ENCODE measurements at places on chromosomes 16 and 17. TPM values are rescaled to one million over a fixed set of nuclear protein-coding genes. Genes with fewer than 3 reads are reported as not detected.
A peak's percentile ranks its signal among the peaks of the same experiment; 100 is the strongest.

- DNase-seq = peak; percentile 8
Observed at GRCh38 chr16:31253642-31254045, 6.1 kb upstream of the ITGAM start.

- no peak for DNase-seq
Observed at GRCh38 chr16:70661534-70661917, 15.2 kb downstream of the IL34 start.

SLC13A5 gene
- not detected for total RNA-seq

- no peak for DNase-seq
Observed at GRCh38 chr16:31250782-31251384, 8.9 kb upstream of the ITGAM start.

GRCh38 chr16:47817048-47817447 lies 338.7 kb downstream of the ABCC12 start:
- no peak for DNase-seq

- no peak for DNase-seq
Observed at GRCh38 chr17:8918807-8919465, 46.6 kb downstream of the PIK3R5 start.

DNA sequence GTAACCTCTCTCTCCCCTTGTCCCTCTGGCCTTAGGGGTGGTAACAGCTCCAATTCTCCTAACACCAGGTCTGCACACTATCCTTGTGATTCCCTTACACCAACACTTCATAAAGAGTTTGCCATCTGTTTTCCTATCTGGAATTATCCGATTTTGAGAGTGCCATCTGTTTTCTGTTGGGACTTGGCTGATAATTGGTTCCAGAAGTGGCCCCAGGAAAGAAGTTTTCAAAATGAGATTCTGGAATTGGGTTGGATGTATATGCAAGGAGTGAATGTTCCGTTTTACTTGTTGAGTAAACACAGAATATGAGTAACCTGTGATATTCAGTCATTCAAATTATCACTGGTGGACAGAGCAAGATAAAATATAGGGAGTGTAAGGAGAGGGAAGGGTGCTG lies 134.1 kb upstream of the HS3ST3A1 start:
- no peak for DNase-seq

NBR1 gene
- 83.0 TPM for total RNA-seq

GRCh38 chr16:16062023-16062937 lies 112.9 kb downstream of the ABCC1 start:
- peak; percentile 18 for DNase-seq

- DNase-seq = no peak
Observed at GRCh38 chr17:31786796-31787481, 72.1 kb downstream of the COPRS start.

DNA sequence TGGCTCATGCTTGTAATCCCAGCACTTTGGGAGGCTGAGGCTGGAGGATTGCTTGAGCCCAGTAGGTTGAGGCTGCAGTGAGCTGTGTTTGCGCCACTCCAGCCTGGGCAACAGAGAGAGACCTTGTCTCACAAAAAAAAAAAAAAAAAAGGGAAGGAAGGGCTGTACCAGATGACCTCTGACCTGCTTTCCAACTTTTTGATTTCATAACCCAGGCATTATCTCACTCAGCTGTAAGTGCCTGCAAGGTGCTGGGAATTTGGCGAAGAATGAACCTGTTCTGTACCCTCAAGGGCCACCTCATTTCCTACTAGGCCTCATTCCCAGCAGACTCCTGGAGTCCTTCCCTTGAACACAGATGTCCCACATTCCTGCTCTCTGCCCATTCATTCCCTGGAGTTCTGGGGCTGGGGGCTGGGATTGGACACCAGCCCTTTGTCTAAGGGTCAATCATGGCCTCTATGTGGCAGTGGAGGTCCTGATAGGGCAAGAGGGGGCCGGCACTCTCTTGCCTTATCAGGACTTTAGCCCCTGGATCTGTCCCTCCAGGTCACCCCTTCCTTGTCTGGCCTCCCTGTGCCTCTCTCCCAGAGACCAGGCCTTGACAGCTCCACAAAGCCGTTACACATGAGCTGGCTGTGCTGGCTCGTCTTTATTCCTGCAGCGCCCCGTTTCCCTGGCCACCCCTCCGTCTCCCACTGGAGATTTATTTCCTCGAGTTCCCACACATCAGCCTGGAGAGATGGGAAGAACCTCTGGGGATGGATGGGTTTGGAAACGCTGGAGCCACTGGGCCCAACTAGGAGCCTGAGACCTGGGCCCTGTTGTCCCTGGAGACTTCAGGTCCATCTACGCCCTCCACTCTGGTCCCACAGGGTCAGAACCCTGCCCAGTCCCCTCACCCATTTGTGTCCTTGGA lies 821 bp upstream of the GFAP start:
- no peak for DNase-seq

IGSF6 gene
- 4.2 TPM for total RNA-seq

DNA sequence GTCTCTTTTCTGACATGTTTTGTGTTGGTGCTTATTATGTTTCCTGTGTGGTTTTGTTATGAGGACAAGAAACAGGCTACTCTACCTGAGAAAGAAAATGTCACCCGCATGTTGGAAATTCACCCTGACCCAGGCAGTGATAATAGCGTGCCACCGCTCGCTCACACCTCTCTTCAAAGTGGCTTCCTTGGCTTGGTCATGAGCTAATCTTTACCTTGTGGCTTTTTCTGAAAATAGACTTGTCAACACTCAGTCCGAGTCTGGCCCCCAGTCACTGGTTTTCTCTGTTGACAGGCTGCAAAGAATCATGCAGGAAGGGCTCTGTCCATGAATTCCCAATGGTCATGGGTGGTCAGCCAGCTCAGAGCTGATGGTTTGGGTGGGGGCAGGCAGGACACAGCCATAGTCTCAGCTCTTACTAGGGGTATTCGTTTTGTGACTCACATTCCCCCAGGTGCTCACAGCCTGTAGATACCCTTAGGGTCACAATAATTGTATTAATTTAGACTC lies 121.3 kb upstream of the CACNG5 start:
- DNase-seq = no peak

GRCh38 chr17:12790249-12791106 lies 1.2 kb downstream of the ARHGAP44 start:
- DNase-seq = no peak

CDC6 gene
- total RNA-seq = 0.67 TPM

DNA sequence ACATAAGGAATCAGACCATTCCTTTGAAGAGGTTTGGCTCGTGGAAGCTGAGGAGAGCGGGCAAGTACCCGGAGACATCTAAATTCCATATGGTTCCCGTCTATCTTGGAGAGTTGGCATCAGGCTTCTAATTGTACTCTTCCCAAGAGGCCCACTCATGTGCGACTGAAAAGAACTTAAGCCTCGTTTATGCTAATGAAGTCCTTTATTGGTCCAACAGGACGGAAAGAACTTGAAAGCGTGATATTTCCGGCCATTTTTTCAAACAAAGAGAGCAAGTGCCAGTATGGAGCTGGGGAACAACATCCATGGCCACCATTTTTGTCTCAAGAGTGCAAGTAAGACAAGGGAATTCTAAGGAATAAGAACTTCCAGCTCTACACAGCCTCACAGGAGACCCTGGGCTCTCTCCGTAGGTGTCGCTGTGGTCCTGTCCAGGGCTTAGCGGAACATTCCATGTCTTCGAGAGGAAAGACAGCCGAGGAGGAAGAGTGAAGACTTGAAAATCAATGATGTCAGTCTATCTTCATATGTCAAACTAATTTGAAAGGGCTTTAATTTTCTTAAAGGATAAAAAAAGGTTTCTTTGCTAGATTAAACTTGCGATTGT lies 566.0 kb upstream of the PSMD7 start:
- no peak for DNase-seq

DNA sequence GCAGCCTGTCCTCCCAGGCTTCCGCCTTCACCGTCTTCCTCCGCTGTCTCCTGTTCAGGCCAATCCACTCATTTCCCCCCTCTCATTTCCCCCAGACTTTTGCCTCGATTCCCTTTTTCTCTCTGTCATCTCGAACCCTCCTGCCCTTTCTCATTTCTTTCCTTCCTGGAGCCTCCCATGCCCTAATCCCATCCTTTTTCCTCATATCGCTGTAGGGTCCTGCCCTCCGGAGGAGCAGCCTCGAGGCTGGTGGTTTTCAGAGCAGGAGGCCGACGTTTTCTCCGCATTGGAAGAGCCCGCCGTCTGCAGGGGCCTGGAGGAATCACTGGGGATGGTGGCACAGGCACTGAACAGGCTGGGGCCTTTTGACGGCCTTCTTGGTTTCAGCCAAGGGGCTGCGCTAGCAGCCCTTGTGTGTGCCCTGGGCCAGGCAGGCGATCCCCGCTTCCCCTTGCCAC lies 597 bp downstream of the OVCA2 start:
- no peak for DNase-seq

MYL11 gene
- total RNA-seq = 1.6 TPM

PIGW gene
- 6.7 TPM for total RNA-seq

DNA sequence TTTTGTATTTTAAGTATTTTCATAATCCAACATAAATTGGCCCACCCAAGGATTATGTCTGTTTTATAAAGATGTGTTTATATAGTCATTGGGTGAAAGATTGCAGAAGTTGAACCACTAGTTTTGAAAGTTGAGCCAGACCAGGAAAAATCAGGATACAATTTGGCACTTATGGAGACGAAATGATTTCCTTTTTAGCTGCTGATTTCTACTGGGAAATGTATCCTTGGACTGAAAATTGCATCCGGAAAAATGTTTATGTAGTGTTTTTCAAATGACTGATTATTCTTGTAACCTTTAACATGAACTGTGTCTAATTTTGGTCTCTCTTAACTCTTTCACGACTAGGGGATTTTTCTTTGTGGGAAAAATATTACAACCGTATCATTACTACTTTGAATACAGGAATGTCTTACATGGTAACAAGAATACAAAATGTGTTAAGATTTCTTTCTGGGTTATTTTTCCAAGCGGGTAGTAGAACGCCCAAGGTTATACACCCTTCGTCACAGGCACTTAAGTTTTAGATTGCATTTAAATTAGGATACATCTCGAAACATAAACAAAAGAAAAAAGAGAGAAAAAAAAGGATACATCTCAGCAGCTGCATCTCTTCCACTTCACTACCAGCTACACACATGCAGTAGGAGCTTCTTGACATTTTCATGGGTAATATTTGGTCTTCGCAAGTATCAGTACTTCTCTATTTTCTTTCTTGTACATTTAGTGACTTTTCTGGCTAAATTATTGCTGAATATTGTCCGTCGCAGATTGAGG lies 273.0 kb upstream of the TBX2 start:
- DNase-seq = no peak

- peak; percentile 85 for DNase-seq
Observed at GRCh38 chr17:29722411-29723198, 99.9 kb upstream of the CORO6 start.

- no peak for DNase-seq
Observed at GRCh38 chr17:1256699-1257098, 13.5 kb upstream of the BHLHA9 start.

DNA sequence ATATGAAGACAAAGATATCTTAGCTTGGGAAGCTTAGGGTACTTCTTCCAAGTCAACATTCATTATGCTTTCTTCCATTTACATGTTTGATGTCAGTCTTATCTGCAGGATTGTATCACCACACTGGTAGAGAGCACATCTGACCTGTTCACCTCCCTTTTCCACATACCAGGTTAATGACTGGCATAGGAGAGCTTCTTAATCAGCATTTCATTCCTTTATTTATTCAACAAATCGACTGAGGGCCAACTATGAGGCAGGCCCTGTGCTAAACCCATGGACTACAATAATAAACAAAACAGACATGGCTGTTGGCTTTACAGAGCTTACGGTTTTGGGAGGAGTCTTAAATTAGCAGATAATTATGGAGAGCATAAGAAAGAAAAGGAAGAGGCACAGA lies 378.1 kb upstream of the CDH11 start:
- no peak for DNase-seq

DNA sequence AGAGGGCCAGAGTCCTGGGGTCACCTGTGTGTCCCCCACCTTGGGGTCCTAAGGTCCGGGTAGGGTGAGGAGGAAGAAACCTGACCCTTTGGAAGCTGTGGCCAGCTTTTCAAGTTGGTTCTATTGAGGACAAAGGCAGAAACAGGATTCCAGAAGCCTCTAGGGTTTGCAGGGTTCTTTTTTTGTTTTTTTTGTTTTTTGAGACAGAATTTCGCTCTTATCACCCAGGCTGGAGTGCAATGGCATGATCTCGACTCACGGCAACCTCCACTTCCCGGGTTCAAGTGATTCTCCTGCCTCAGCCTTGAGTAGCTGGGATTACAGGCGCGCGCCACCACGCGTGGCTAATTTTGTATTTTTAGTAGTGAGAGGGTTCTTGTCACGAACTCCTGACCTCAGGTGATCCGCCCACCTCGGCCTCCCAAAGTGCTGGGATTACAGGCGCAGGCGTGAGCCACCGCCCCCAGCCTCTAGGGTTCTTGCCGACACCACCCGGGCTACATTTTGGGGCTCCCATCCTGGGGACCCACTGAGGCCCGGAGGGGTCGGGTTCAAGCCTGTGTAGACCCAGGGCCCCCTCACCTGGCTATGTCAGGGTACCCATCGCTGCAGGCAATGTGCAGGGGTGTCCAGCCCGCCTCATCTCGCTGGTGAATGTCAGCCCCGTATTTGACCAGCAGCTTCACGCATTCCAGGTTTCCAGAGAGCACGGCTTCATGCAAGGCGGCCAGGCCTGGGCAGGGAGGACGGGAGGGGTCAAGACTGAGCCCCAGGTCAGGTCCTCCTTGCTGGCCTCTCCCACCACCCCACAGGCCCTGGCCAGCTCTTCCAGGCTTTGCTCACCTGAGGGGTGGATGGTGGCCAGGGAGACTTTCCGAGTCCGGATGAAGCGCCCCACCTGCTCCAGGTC lies 674 bp downstream of the PPP1R27 start:
- peak; percentile 9 for DNase-seq

- no peak for DNase-seq
Observed at GRCh38 chr17:44636562-44636961, 19.7 kb upstream of the MEIOC start.

GRCh38 chr17:29905086-29905878 lies 24.7 kb downstream of the SSH2 start:
- DNase-seq = no peak

ACSM2A gene
- total RNA-seq = not detected

GRCh38 chr16:15607700-15608396 lies 35.1 kb downstream of the MARF1 start:
- no peak for DNase-seq

SOX15 gene
- 0.45 TPM for total RNA-seq

GRCh38 chr16:23587726-23588125 lies 8.4 kb downstream of the NDUFAB1 start:
- no peak for DNase-seq

DNA sequence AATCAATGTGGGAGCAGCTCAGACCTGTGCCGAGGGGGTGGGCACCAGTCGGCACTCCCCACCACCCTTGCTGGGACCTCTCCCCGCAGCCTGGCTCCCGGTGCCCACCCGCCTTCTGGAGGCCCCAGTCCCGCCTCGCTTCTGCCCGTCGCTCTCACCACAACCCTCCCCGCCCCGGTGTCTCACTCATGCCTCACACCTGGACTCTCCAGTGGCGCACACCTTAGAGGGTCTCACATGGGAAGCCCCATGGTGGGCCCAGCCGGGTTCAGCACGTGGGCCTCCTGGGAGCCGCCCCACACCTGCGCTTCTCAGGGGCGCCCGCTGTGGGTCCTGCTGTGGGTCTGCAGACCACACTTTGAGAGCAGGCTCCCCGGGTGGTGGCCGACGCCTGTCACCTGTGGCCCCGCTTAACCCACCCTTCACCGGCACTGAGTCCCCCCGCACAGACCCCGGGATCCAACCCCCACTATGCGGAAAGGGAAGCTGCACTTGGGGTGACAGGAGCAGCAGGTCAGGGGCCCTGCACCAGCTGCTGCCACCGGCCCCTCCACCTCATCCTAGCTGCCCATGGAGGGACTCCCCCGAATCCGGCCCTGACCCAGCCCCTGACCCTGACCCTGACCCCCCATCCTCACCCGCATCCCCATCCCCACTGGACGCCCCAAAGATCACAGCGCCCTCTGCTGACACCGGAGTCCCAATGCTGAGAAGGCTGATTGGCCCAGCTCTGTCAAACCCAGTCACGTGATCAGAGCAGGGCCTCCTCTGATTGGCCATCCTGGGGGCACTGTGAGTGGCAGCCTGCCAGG lies 27.4 kb upstream of the SLC38A10 start:
- peak; percentile 14 for DNase-seq

All from naive thymus-derived CD4-positive, alpha-beta T cell (primary cell).